ENCODE measurements at places on chromosomes 13 and 19.

DNA sequence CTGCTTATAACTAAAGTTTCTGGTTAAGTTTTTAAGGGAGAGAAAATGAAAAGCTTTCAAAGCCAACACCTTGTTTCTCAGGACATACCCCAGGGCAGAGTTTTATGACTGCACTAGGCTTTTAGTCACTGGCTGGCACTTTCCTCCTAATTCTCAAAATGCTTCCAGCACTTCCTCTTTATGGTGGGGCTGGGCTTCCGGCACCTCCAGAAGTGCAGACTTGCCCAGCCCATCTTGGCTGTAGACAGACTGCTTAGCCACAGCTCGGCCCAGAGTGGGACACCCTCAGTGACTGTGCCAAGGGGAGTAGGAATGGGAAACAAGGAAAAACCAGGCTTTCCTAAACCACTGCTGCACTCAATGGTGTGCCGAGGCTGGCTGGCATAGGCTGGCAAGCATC is 23.2 kb upstream of the GTF3A start:
- peak; percentile 66 for DNase-seq

- no peak for DNase-seq
Measured at GRCh38 chr13:89029062-89029461, 1357.9 kb downstream of the SLITRK5 start.

GRCh38 chr19:16876904-16877361 is 11.9 kb upstream of the F2RL3 start:
- DNase-seq: no peak

DNA sequence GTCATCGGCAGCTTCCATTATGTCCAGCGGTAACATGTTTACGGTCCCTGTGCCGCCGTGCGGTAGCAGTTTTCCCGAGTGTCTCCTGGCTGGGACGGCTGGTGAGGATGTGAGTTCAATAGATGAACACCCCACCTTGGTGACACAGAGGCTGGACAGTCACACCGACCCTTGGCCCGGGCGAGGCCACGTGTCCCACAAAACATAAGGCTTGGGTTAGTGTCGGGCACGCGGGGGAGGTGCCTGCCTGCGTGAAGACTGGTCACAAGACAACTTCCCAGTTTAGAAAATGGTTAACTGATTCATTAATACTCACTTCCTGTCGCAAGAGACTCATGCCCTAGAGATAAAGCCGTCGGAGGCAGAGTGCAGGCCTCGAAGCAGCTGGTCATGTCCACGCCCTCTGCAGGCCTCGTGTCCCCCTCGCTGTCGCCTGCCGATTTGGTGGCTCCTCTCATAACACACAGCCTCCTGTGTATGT is 17.2 kb downstream of the RASA3 start:
- peak; percentile 20 for DNase-seq

DNA sequence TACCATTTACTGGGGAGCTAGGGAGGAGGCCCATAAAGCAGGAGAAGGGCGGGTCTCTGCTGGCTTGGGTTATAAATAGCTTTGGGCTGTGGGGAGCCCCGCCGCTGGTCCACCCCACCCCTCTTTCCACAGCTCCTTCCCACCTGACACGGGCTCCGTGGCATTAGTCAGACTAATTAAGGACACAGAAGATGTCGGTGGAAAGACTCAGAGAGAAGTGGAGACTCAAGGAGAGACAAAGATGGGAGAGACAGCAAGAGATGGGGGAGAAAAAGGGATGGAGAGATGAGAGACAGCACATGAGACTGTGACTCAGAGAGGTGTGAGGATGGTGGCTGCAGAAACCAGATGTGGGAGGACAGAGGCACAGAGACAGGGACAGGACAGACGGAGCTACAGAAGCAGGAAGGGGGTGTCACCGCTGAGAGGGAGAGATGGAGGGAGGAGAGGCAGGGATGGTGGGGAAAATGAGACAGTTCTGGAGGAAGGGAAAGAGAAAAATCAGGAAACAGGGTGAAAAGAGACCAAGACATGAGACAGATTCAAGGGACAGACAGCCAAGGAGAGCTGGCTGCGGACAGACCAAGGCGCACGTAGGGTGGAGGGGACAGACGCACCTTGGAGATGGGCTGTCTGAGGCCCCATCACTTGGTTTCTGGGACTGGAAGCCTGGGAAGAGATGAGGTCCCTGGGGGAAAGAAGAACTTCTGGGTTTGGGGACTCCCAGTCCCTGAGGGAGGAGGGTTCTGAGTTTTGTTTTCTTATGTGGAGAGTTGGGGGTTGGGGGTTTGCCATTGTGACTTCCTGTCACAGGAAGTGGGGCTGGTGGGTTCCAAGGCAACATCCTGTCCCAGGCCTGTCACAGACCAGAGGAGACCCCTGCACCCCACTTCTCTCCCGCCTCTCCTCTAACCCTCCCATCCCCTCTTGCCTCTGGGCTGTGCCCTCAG is 4.1 kb downstream of the ARHGEF1 start:
- DNase-seq: no peak

GRCh38 chr19:504616-505015 is 2.7 kb upstream of the TPGS1 start:
- DNase-seq: no peak

- no peak for DNase-seq
Measured at GRCh38 chr13:30149248-30149647, 158.1 kb downstream of the KATNAL1 start.

DNA sequence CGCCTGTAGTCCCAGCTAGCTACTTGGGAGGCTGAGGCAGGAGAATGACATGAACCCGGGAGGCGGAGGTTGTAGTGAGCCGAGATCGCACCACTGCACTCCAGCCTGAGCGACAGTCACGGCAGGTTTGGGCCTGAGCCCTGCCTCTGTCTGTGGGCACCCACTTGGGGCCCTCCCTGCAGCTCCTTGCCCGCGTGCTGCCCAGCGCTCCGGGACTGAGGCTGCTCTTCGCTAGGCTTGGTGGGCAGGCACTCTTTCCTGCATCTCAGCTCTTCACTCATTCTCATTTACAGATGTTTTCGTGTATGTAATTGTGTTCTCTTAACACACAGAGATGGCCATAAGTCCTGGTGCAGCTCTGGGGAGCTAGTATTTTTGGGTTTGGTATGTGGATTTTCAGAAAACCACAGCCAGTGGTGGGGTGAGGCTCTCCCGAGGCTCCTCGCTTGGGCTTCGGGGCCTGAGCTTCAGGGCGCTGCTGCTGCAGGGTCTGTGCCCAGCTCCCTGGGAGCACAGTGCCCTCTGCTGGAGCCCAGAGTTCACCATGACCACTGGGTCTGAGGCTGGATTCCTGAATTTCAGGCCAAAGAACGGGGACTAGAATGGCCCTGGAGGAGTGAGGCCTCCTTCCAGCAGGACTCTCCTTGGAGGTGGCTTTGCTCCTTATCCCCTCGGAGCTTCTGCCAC is 15.2 kb downstream of the UPF1 start:
- no peak for DNase-seq

- no peak for DNase-seq
Measured at GRCh38 chr13:112941349-112941748, 27.7 kb upstream of the MCF2L start.

DNA sequence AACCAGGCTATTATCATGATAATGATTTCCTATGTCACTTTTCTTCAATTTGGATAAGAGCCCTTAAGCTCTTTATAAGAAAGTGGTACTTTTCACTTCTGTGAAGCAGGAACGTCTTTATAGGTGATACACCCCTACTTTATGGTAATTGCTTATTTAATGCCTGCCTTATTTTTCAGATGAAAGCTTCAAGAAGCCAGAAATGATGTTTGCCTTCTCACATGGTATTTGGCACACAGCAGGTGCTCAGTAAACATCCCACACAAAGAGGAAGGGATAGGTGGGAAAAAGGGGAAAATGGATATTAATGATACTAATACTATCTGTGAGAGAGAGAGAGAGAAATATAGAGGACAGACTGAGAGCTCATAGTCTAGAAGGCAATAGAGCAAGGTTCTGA is 29.0 kb upstream of the WASF3 start:
- no peak for DNase-seq

- no peak for DNase-seq
Measured at GRCh38 chr13:104782741-104783140, 1716.5 kb upstream of the SLC10A2 start.

- no peak for DNase-seq
Measured at GRCh38 chr13:60727140-60727539, 330.1 kb downstream of the TDRD3 start.

DNA sequence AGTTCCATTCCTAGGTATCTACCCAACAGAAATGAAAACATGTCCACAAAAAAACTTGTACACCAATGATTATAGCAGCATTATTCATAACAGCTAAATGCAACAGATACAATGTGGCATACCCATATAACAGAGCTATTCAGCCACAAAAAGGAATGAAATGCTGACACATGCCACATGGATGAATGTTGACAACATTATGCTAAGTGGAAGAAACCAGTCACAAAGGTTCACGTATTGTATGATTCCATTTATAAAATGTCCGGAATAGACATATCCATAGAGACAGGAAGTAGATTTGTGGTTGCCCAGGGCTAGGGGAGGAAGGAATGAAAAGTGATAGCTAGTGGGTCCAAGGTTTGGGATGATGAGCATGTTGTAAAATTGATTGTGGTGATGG is 10.8 kb downstream of the CRYL1 start:
- no peak for DNase-seq

DNA sequence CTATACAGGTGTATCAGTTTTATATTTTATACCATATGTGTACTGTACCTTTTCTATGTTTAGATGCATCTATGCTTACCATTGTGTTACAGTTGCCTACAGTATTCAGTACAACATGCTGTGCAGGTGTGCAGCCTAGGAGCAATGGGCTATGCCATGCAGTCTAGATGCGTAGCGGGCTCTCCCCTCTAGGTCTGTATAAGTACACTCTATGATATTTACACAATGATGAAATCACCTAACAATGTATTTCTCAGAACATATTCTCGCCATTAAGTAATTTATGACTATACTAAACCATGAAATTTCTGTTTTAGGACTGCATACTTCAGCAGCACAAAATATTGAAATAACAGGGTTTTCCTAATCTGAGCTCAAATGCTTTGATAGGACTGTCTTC is 179.6 kb downstream of the RFC3 start:
- no peak for DNase-seq

DNA sequence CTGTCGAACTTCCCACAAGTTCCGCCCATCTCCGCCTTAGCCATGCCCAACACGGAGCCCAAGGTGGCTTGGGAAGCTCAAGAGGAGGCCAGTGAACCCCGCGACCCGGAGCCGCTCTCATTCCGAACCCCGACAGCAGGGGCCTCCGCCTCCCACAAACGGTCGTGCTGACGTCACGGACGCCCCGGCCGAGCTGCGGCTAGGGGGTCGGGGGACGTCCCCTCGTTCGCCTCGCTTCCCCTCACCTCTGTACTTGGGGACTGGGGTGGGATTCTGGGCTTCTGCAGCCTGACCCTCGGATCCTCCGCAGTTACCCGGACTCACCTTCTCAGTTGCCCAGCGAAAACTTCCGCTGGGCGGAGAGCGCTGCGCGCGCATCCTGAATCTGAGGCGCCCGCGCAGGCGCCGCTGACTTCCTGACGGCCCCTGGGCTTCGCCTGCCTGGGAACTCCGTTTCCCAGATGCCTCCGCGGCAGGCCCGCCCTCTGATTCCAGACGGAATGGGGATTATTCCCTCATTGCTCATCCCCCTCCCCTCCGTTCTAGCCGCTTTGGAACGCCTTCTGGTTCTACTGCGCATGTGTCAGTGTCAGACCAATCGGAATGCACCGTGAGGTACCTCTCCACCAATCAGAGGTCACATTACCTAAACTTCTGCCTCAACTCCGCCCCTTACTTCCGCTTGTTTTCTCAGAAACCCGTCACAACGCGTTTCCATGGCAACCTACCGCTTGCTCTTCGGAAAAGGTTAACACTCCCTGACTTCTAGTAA is at the start of gene VRK3:
Gene VRK3 (minus strand): TSS at position 351 of the 772 bp plus-strand sequence. CDS start 9,210 bp downstream, outside the sequence.
- DNase-seq: peak; percentile 100

DNA sequence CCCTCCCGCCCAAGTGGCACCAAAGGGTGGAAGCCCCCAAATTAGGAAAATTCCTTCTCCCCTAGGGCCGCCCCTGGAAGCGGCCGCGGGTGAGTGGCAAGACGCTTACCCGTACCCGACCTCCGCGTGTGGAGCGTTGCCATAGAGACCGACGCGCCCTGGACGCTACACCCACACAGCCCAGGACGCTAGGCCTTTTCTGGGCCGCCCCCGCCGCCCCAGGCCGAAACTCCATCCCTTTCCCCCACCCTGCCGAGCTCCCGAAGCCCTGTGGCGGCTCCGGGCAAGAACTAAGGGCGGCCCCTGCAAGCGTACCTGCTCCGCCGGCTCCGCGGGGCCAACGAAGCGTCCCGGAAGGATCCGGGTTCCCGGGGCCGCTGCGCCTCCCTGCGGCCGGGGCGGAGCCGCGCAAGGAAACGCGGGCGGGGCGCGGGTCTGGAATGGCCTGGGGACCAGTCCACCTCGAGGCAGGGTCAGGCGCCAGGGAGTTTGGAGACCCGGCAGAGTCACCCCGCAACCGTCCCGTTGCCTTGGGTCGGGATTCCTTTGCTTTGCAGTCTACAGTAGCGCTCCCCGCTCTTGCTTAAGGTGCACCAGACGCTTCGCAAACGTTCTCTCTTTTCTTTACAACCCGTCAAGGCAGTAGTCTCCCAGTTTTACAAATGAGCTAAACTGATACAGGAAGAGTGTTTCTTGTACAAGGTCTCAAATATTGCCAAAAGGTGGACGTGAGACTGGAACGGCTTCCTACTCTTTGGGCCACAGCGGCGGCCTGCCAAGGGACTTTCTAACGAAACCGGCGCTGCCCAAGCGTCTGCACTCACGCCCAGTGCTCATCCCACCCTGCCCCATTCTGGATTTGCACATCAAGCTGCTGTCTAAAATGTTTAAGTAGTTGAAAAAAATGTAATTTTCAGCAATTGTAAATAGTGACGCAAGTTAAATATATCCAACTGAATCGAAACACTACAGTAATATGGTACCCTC is at the start of gene NEK5:
Gene NEK5 (minus strand): TSS at position 360 of the 987 bp plus-strand sequence. CDS start 1,591 bp downstream, outside the sequence.
- peak; percentile 61 for DNase-seq

GRCh38 chr19:31269425-31270127 is 79.7 kb downstream of the TSHZ3 start:
- DNase-seq: no peak

DNA sequence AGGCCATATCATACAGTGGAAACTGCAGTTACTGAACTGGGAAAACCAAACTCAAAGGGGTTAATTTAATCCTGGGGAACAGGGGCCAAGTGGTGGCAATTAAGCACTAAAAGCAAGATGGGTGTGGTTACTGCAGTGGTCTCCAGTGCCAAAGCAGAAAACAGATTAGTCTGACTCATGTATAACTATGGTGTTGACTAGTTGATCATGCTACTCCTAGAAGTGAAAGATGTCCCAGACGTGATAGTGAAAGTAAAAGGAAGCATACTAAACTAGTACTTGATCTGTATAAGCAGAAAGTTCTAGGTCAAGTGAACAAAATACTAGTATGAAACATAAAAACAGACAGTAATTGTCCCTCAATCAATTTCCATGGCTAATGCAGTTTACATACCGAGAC is 360.0 kb upstream of the SLITRK5 start:
- no peak for DNase-seq

DNA sequence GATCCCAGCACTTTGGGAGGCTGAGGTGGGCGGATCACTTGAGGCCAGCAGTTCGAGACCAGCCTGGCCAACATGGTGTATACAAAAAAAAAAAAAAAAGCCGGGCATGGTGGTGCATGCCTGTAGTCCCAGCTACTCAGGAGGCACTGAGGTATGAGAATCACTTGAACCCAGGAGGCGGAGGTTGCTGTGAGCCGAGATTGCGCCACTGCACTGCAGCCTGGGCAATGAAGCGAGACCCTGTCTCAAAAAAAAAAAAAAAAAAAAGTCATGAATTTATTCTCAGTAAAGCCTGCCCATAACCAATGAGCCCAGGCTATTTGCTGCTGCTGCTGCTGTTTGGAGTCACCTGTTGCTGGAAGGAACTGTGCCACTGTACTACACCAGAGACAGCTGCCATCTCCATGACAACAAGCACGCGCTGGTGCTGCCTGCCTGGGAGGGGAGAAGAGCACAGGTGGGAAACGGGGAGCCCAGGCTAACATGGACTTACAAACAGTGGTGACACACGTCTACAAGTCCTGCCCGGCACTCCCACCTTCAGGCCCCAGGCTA is 11.3 kb downstream of the ZFR2 start:
- no peak for DNase-seq
